Posterior cingulate gyrus (tissue), 11 donors: ENCODE measurements at places on chromosomes 7 and 10.

DNA sequence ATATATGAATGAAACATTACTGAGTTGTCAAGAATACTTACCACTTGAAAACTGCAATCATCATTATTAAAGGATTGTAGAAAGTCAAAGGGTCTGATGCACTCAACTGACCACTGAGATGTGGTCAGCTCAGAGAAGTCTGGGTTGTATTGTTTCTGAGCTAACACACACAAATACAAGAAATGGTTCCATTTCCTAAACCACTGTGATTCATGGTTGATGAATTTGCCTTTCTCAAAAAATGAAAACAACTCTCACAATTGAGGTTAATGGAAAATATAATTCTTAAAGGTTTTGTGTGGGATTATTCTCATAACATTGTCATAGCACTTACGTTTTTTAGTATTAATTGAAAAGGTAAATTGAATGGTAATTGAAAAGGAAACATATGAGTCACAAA, 45.6 kb upstream of the TAS2R16 start:
- DNase-seq = no peak

DNA sequence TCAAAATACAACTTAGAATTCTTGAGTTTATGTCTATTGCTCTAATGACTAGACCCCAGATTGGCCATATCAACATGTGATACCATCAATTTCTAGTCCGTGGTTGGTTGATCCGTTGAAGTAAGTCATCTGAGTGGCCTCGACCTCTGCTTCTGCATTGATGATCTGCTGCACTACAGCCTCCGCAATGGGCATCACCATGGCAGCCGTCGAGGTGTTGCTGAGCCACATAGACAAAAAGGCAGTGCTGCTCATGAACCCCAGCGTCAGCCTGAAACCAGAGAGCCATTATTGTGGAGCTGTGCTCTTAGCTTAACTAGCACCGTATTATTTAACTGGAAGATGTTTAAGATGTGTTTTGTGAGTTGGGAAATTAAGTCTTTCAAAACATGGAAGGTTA, 30.7 kb downstream of the SLC13A1 start:
- DNase-seq = no peak

- DNase-seq = no peak
Observed at GRCh38 chr7:22141355-22141754, 195.7 kb upstream of the CDCA7L start.

DNA sequence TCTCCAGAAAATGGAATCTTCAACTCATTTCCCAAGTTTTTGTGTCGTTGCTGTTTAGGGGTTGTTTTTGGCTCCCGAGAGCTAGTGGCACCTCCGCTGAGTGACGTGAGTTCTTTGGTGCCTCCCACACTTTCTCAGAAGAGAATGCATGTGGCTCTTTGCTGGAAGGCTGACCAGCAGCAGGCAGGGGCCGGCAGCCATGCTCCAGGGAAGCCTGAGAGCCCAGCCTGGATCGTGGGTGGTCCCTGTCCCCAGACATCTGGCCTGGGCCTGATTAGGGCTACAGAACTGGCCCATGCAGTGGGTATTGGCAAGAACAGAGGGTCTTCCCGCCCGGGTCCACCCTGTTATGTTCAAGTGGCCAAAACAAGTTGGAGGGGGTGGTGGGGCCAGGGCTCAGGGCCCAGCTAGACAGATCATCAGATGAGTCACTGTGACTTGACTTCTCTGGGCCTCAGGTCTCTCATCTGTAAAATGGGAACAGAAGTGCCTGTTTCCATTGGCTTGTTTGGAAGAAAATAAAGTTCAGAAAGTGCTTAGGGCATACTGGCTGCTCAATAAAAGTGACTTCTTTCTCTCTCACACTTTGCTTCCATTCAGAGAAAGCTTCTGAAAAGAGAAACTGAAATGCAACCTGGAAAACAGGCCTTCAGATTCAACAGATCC, 83.1 kb downstream of the STRA8 start:
- no peak for DNase-seq

GRCh38 chr7:6160191-6160623, 112.2 kb downstream of the CYTH3 start:
- peak; percentile 45 for DNase-seq

GRCh38 chr10:21634599-21635365, 100.8 kb downstream of the MLLT10 start:
- DNase-seq = no peak

GRCh38 chr7:143049362-143049761, 2.8 kb upstream of the OR6V1 start:
- no peak for DNase-seq
